Bone marrow (tissue), 2 donors: ENCODE measurements at places on chromosomes 1 and 21.

DNA sequence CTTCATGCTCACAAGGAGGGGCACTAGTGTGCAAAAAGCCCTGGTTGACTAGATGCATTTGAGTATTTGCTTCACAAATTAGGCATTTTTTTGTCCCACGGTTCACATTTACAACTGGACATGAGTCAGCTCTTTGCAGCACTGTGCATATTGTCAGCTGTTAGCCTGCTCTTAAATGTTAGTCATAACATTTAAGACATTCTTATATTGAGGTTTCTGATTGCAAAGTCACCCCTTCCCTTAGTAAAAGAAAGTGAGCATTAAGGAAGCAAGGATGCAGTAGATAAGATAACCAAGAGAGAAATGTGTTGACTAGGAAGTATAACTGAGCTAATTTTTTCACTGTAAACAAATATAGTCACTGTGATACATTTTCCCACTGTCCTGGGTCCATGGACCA is 132.6 kb upstream of the CTTNBP2NL start:
- no peak for DNase-seq

- no peak for DNase-seq
These were observed 128.2 kb downstream of the CACHD1 start for GRCh38 chr1:64598100-64598571.

DNA sequence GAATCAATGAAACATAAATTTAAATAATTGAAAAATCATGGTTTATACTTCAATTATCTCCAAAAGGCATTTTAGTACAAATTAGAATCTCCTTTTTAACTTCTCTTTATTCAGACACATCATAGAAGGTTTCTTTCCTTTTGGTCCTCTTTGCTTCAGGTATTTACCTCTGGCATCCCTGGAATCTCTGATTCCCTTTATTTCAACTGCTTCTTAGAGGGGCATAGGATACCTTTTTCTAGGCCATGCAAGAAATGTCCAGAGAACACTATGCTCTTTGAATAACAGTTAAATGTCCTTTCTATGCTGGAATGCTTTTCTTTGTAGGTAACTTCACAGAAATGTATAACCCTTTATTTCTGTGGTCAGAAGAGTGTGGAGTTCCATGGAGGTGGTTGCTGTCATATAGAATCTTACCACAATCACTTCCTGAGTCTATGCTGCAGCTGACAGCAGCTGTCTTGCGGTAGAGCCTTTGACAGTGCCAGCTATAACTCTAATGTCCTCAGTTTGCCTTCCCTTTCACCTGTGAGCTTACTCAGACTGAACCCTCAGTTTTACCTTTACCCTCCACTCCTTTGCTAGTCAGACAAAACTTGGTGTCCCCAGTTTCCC is 8.6 kb downstream of the LAMC2 start:
- DNase-seq, result no peak

DNA sequence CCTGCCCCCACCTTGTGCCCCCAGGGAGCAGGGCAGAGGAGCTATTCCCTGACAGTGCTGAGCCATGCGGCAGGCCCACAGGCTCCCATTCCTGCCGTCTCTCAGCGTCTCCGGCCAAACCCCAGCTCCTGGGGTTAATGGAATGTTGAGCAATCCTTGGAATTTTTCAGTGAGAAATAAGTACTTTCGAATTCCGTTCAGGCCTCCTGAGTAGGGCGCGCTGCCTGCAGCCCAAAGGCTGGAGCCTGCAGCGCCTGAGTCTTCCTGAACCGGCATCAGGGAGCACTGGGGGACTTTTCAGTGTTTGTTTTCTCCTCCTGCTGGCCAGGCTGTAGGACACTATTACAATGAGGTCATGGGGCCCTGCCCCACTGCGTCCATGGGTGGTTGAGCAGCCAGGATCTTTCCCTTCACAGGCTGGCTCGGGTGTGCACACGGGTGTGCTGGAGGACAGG is 33.3 kb upstream of the CSF1 start:
- no peak for DNase-seq

DNA sequence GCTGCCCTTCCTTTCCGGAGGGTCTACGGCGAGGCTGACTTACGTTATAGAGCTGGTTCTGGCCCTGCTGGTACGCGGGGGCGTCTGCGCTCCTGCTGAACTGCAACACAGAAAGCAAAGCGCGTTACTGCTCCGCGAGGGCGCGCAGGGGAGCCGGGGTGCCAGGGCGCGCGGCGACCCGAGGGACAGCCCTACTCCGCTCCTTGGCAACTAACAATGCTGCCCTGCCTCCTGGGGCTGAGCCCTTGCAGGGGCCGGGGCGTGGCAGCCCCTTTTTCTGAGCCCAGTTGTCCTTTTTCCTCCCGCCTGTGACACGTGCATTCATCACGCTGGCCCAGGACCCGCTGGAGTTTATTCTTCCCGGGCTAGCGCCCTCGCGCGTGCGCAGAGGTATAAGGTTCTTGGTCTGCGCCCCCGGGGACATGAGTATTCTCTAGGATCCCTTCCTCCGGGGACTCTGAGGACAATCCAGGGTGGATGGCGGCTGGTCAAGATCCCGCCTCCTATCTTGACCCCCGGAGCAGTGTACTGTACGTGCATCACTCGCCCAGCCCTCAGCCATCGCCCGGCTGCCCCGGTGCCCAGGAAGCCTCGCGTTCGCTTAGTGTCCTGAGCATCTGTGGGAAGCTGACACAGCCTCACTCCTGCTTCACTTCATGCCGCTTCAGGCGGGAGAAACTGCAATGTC is 78.9 kb downstream of the CD247 start:
- DNase-seq, result no peak

GRCh38 chr1:188224263-188224662 is 1395.5 kb downstream of the PLA2G4A start:
- no peak for DNase-seq

DNA sequence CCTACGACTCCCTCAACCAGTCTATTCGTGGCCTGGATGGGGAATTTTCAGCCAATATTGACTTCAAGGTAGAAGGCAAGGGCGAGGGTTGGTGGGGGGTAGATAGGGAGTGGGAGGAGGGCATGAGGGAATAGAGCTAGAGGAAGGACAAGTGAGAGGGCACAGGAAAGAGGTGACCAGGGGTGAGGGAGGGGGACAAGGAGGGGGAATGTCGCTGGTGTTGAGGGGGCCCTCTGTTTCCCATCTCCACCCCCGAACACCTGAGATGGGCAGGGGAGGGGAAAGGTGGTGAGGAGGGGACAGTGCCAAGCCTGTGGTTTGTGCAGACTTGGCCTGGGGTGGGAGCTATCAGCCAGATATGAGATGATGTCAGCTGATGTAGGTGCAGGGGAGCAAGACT is 8.3 kb upstream of the ADAM15 start:
- DNase-seq, result no peak

DNA sequence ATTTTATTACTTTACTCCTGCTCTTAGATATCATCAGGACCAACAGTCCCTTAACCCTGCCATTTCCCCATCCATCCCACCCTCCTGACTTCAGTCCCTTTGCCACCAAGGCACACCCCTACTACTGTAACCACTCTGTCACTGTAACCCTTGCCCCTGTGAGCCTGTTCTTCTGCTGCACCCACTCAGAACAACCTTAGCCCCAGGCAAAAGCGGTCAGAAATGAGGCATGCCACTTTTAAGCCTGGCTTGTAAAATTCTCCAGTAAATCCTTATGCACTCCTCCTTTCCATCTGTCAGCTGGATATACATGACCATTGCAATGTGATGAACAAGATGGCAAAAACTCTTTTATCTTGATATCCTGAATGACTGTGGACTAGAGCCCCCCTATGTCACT is 555.0 kb upstream of the PLXNA2 start:
- DNase-seq, result no peak

GRCh38 chr1:239467730-239468129 is 81.4 kb downstream of the CHRM3 start:
- DNase-seq, result no peak

GRCh38 chr1:65469126-65469888 is 48.8 kb downstream of the LEPR start:
- no peak for DNase-seq

DNA sequence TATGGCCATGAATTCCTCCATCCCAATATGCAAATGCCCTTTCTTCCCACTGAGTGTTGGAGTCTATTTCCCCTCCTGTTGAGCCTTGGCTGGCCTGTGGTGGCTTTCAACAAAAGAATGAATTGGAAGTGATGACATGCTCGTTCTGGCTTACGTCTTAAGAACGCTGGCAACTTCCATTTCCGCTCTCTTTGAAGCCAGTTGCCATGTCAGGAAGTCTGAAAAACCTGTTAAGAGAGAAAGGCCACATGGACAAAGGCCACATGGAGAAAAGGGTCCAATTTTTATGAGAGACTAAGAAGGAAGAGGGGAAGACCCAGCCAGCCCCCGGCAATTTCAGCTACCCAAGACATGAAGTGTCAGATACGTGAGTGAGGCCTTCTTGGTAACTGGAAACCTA is 45.6 kb upstream of the GADD45A start:
- no peak for DNase-seq

DNA sequence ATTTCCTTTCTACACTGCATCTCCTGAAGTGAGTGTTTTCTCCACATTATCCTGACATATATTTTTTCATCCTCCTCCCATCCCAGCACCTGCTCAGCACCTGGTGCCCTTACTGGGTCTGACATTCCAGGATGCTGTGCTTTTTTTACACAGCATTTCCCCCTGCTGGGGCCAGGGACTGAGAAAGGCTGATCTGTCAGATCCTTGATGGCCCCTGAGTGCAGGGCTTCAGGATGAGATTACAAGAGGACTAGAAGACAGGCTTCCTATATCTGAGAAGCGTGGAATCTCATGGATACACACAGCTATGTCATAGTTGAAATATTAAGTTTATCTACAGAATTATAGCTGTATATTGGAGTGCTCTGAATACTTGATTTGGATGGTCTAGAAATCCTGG is 24.4 kb downstream of the RCAN1 start:
- no peak for DNase-seq

- DNase-seq, result no peak
These were observed 16.6 kb upstream of the AK5 start for GRCh38 chr1:77265180-77265579.

GRCh38 chr1:33394770-33395169 is 36.1 kb downstream of the PHC2 start:
- DNase-seq, result no peak

GRCh38 chr1:31154000-31154631 is 85.6 kb downstream of the NKAIN1 start:
- DNase-seq, result no peak

GRCh38 chr1:164058198-164058597 is 500.8 kb upstream of the PBX1 start:
- no peak for DNase-seq

GRCh38 chr1:93992954-93993353 is 83.7 kb upstream of the GCLM start:
- no peak for DNase-seq

GRCh38 chr1:210541680-210542358 is 213.1 kb downstream of the HHAT start:
- no peak for DNase-seq

GRCh38 chr1:26950602-26951001 is 9.7 kb downstream of the KDF1 start:
- no peak for DNase-seq

DNA sequence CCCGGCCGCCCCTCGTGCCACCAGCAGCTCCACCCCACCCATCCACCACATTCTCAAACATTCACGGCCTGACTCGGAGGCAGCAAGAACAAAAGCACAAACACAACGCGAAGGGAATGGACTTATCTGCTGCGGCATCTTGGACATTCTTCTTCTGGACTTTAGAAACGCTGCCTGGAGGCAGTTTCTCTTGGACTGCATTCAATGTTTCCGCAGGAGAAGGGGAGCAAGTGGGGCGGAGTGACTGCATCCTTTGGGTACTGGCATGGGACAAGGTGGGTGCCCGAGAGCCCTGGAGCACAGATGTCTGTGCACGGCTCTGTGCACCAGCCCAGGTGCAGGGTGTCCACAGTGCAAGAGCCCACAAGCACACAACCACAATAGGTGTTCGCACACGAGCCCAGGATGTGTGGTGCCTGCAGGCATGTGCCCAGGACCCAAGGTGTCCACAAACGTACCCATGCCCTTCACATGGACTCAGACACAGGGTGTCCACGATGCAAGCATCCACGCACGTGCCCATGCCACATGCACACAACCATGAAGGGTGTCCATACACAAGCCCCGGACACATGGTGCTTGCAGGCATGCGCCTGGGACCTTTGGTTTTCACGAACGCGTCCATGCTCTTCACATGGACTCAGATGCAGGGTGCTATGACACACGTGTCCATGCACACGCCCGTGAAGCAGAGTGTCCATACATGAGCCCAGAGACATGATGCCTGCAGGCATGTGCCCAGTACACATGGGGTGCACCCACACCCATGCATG is 53.6 kb downstream of the WNT9A start:
- DNase-seq, result no peak

- no peak for DNase-seq
These were observed 18.5 kb downstream of the CDCP2 start for GRCh38 chr1:54134295-54134694.

DNA sequence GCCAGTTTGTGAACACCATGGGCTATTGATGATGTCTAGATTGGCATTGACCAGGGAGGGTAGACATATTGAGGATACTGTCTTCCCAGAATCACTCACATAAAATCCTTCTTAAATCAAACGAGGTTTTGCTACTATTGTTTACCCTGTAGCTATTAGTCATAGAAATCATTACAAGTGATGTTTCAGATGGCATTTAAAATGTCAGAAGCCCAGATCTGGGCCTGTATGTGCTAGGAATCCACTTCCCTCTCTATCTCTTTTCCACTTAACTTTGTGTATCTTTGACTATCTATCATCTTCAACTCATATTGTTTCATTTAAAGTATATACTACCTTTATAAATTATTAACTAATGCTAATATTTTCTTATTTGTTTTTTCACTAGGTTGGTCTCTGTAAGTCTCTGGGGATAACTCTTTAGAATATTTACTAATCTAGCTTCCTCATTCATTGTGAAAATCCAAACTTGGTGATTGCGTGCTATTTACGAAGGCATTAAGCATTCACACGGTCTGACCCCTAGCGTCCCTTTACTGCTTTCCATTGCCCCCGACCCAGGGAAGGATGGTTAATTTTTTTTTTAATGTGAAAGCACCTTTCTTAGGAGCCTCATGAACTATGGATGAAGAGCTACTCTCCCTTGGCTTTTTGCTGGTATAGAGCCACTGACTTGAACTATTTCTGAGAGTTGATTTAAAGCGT is 281.8 kb downstream of the GPATCH2 start:
- no peak for DNase-seq

DNA sequence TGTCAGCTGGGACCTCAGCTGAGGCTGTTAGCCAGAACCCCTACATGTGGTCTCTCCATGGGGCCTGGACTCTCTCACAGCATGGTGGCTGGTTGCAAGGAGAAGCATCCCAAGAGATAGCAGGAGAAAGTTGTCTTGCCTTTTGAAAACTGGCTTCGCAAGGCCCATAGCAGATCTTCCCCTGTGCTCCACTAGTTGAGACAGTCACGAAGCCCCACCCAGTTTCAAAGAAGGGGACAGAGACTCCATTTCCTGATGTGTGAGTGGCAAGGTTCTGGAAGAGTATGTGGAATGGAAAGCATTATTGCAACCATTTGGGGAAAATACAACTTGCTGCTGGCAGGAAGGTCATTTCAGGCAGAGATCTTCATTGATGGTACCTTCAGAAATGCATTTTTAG is 7.5 kb upstream of the CSRP1 start:
- no peak for DNase-seq
